Uterus (tissue), 4 donors: ENCODE measurements at places on chromosomes 7 and 10. TPM values are rescaled to one million over a fixed set of nuclear protein-coding genes. Genes with fewer than 3 reads are reported as not detected.

Gene CALML5
- total RNA-seq = not detected

Gene ABCA13
- 0.12 TPM for total RNA-seq

Gene MYL10
- not detected for total RNA-seq

Gene CABCOCO1
- total RNA-seq = 6.7 TPM

Gene AGMO
- total RNA-seq = 0.24 TPM

Gene CALHM1
- not detected for total RNA-seq

Gene DPYSL4
- not detected for total RNA-seq

Gene MINDY4
- total RNA-seq = 18.8 TPM

Gene TMEM270
- total RNA-seq = not detected

Gene SH2D4B
- not detected for total RNA-seq

Gene PGAM2
- 1.4 TPM for total RNA-seq

Gene SLIT1
- 0.35 TPM for total RNA-seq

Gene PTPRE
- 17.9 TPM for total RNA-seq

Gene SDK1
- total RNA-seq = 10.5 TPM

Gene PAX2
- not detected for total RNA-seq

Gene NPSR1
- not detected for total RNA-seq

Gene UPK3B
- 2.0 TPM for total RNA-seq

Gene EN2
- 2.1 TPM for total RNA-seq

Gene RTKN2
- total RNA-seq = not detected

Gene CYP2C19
- total RNA-seq = 0.14 TPM

Gene PNPLA8
- total RNA-seq = 54.0 TPM

Gene MSMB
- total RNA-seq = not detected

Gene GOLGA7B
- not detected for total RNA-seq

Gene ADAP1
- total RNA-seq = 16.5 TPM

Gene LRRN3
- total RNA-seq = 18.5 TPM

Gene PROSER2
- total RNA-seq = 2.1 TPM

Gene RBM28
- total RNA-seq = 14.4 TPM

Gene HOXA6
- total RNA-seq = 15.6 TPM

Gene UNCX
- not detected for total RNA-seq

Gene ITPRID1
- total RNA-seq = not detected

Gene RPEL1
- total RNA-seq = 0.35 TPM

Gene ITGB8
- 9.1 TPM for total RNA-seq

Gene PRSS37
- not detected for total RNA-seq

Gene AGAP4
- total RNA-seq = 1.8 TPM
